ENCODE measurements at places on chromosomes 1 and 21.

DNA sequence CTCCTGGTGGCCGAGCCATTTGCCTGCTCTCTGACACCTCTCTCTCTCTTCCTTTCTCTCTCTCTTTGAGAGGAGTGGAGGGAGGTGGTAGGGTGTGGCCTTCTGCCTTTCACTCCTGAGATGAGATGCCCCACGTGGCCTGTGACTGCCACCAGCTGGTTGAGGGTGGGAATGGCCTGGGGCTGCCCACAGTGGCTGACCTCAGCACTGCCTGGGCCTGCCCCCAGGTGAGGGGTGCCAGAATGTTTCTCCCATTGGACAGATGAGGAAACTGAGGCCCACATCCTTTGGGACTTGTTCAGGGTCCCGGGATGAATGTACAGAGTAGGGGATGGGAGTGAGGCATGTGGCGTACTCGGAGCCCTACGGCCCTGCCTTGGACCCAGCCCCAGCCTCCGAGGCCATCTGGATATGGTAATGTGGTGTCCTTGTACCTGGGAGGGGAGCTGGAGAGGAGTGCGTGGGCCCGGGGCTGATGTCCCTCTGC lies 12.7 kb upstream of the C1orf167 start:
- no peak for DNase-seq

- DNase-seq: no peak
Observed at GRCh38 chr1:84700070-84700469, 9.8 kb upstream of the SSX2IP start.

GRCh38 chr1:224420106-224420505 lies 14.5 kb downstream of the WDR26 start:
- no peak for DNase-seq

DNA sequence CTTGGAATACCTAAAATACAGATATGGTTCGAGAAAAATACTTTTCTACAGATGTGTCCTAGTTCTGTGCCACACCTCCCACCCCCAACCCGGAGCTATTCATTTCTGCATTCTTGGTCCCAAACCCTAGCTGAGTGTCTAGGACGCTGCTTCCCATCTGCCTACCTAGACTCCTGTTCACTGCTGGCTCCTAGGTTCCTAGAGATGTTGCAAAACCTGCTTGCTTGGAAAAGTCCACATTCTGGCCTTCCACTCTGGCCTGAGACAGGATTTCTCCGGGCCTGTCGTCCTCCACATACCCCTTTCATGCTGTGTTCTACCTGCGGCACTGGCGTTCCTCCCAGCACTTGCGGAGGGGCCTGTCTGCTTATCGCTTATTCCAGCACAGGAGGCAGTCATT lies 165.8 kb upstream of the CTTNBP2NL start:
- DNase-seq: no peak

DNA sequence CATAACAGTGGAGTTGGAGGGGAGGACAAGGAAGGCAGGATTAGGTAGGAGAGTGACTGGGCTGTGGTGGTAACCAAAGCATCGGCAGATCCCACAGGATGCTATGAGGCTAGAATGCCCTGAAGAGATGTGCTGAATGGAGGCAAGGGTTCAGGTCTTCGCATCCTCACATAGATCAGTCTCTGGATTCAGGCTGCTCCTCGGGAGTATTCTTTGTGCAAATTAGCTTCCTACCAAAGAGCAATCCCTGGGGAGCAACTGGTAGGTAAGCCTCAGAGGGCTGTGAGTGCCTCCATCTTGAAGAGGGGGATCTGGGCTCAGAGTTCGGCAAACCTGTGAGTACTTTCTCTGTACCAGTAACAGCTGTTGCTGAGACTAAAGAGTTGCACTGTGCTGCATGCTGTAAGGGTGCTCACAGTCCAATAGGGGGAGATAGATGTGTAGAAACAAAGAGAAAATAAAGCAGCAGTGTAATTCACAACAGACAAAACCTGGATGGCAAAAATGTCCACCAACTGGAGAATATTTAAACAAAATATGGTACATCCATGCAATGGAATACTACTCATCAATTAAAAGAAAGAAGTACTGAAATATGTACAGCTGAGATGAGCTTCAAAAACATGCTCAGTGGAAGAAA lies 322.4 kb upstream of the DEPDC1 start:
- DNase-seq: no peak

All from CD8-positive, alpha-beta memory T cell (primary cell).